ENCODE measurements at places on chromosomes 3 and 15.

- no peak for DNase-seq
Observed at GRCh38 chr15:99282586-99282985, 31.3 kb downstream of the LRRC28 start.

GRCh38 chr15:66040211-66040892 is 171.1 kb downstream of the RAB11A start:
- DNase-seq, result peak; percentile 1

- peak; percentile 46 for DNase-seq
Observed at GRCh38 chr3:13025090-13025489, 48.1 kb downstream of the IQSEC1 start.

- peak; percentile 10 for DNase-seq
Observed at GRCh38 chr15:63066272-63066671, 23.7 kb downstream of the TPM1 start.

GRCh38 chr3:119598410-119599098 is 869 bp downstream of the PLA1A start:
- DNase-seq, result no peak

- peak; percentile 69 for DNase-seq
Observed at GRCh38 chr3:65126527-65127410, 439.0 kb upstream of the ADAMTS9 start.
